Natural killer cell (primary cell): ENCODE measurements at places on chromosomes 2 and 18. TPM values are rescaled to one million over a fixed set of nuclear protein-coding genes. Genes with fewer than 3 reads are reported as not detected.

DNA sequence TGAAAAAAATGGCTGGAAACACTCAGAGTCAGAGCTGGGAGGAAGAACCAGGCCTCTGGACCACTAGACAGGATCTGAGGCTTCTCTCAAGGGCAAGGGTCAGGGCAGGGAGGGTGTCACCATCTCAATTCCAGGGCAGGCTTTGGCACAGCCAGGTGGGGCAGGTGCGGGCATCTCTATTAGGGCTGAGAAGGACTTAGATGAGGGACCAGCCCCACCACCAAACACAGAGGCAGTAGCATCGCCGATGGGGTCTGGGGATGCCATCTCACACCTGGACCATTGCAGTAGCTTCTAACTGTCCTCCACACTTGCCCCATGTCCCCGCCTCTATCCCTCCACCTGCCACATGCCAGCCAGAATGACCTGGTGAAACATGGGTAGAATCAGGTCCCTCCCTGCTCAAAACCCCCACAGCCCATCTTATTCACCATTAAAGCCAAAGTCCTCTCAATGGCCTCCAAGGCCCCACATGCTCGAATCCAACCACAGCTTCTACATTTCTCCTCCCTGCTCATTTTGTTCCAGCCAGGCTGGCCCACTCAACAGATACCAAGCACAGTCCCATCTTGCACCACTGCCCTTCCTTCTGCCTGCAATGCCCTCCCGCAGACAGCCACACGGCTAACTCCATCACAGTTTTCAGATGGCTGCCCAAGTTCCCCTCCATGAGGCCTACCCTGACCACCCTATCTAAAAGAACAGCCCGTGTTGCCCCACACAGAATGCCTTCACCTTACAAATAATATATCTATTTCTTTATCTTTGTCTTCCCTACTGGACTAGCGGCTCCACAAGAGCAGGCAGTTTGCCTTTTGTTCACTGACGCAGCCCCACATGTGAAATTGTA is 177.4 kb downstream of the SMAD2 start:
- H3K4me1 ChIP-seq: peaks cover 13% of the 10 kb centered on the region
- H3K4me3 ChIP-seq: no peak overlapping the region
- no peak overlapping the region for H3K27ac ChIP-seq
- peaks cover 8% of the 10 kb centered on the region for H3K27me3 ChIP-seq
- no peaks in the 10 kb centered on the region for H3K36me3 ChIP-seq

The RAX gene
- total RNA-seq: not detected

DNA sequence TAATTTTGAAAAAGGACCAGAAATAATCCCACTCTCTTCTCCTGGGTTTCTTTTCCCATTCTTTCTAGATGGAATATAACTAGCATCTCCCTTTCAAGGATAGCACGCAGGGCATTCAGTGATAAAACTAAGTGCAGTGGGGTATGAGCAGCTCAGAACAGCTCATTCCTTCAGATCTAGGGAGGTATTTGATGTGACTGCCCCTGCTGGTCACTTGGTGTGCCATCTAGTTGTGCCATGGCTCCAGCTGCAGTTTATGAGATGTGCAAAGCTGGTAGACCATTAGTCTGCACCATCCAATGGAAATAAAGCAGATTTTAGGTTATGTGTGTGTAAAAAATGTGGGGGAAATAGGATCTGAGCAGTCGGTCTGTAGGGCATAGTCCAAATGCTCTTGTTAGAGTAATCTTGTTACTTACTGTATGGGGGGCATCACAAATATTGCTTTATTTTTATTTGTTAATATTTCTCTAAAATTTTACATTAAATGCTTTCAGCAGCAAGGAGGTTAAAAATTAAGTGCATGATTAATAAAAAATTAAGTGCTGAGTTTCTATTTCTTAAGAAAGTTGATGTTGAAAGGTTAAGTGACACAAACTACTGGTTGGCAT is 38.9 kb downstream of the CTAGE1 start:
- no peak overlapping the region for H3K27ac ChIP-seq
- no peaks in the 10 kb centered on the region for H3K27me3 ChIP-seq
- no peak overlapping the region for H3K4me3 ChIP-seq
- H3K4me1 ChIP-seq: no peaks in the 10 kb centered on the region
- no peaks in the 10 kb centered on the region for H3K36me3 ChIP-seq

The VWC2L gene
- total RNA-seq: not detected

The PKDCC gene
- total RNA-seq: not detected

DNA sequence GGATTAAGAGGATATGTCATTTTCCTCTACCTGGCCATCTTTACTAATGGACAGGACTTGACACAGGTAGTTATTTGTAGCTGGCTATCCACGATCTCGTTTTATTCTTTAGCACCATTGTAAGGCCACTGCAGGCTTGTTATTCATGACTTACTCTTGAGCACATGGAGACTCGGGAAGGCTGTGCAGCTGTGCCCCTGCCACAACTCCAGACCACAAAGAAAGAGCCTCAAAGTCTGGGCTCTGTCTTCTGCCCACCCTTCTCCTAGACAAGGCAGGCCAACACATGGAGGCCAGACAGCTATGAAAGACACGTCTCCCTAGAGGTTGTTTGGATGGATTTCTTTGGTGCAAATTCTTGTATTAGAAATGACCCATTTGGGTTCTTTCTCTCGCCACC is 133.8 kb downstream of the NAPG start:
- no peak overlapping the region for H3K27ac ChIP-seq
- H3K4me1 ChIP-seq: no peaks in the 10 kb centered on the region
- no peak overlapping the region for H3K4me3 ChIP-seq
- no peaks in the 10 kb centered on the region for H3K36me3 ChIP-seq
- no peak for DNase-seq
